ENCODE measurements at places on chromosomes 16 and 17.

DNA sequence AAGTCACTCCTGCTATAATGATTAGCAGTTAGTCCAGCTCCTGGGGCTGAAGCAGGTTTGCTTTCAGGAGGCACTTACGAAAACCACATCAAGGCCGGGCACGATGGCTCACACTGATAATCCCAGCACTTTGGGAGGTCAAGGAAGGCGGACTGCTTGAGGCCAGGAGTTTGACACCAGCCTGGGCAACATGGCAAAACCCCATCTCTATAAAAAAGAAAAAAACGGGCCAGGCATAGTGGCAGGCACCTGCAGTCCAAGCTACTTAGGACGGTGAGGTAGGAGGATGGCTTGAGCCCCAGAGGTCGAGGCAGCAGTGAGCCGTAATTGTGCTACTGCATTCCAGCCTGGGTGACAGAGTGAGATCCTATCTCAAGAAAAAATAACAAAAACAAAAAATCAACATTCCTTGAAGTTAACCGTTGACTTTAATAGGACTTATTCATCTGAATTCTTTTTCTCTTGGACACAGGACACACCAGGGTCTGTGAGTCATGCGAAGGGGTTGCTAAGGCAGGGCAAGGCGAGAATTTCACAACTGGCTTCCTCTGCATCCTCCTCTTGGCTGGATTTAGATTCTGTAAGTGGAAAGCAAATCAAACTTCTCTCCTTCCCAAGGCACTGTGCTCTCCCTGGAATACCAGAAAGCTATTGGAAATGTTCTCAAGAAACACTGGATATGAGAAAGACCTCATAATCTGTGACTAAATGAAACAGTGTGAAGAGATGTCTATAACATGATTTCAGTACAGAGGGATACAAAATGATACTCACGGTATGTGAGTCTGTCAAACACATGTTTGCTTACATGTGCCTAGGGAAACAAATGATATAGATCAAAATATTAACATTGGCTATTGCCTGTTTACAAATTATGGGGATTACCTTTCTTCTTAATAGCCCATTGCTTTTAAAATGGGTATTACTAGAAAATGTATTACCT is 99.5 kb downstream of the SYCE1L start:
- DNase-seq, result no peak

DNA sequence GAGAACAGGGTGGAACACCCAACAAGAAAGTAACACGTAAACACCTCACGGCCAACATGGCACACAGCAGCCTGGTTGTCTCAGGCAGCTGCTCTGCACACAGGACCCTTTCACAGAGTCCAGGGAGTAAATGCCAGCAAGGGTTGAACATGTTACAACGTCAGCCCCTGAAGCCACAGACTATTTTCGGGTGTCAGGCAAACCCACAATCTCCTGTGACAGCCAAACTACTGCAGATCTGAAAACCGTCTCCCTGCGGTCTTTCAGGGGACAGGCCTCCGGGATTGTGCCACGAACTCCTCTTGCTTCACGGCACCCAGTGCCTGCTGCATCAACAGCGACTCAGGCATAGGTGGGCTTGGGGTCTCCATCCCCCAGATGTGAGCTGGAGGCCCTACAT is 127.7 kb downstream of the XYLT1 start:
- peak; percentile 56 for DNase-seq

- DNase-seq, result no peak
Observed at GRCh38 chr16:15466886-15467781, 32.7 kb downstream of the BMERB1 start.

DNA sequence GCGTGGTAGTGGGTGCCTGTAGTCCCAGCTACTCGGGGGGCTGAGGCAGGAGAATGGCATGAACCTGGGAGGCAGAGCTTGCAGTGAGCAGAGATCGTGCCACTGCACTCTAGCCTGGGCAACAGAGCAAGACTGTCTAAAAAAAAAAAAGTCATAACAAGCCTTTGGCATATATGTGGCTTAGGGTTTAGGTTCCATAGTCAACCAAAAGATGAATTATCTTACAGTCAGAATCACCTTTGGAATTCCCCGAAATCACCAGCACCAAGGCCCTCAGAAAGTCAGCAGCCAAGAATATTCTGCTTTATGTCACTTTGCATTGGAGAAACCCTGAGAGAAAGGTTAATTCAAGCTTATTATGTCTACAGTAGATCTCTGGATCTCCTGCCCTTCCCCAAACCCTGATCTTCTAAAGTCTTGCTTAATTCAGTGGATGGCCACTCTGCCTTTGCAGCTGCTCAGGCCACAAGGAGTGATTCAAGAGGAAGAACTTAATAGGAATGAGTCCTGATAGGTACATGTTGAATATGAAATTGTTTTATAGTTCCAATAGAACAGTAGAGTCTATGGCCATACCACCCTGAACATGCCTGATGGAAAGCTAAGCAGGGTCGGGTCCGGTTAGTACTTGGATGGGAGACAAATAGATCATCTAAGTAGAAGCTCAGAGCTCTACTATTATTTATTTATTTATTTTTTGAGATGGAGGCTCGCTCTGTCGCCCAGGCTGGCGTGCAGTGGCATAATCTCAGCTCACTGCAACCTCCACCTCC is 196.0 kb upstream of the CACNG5 start:
- DNase-seq, result no peak

GRCh38 chr16:9763505-9763904 is 418.7 kb downstream of the GRIN2A start:
- no peak for DNase-seq

DNA sequence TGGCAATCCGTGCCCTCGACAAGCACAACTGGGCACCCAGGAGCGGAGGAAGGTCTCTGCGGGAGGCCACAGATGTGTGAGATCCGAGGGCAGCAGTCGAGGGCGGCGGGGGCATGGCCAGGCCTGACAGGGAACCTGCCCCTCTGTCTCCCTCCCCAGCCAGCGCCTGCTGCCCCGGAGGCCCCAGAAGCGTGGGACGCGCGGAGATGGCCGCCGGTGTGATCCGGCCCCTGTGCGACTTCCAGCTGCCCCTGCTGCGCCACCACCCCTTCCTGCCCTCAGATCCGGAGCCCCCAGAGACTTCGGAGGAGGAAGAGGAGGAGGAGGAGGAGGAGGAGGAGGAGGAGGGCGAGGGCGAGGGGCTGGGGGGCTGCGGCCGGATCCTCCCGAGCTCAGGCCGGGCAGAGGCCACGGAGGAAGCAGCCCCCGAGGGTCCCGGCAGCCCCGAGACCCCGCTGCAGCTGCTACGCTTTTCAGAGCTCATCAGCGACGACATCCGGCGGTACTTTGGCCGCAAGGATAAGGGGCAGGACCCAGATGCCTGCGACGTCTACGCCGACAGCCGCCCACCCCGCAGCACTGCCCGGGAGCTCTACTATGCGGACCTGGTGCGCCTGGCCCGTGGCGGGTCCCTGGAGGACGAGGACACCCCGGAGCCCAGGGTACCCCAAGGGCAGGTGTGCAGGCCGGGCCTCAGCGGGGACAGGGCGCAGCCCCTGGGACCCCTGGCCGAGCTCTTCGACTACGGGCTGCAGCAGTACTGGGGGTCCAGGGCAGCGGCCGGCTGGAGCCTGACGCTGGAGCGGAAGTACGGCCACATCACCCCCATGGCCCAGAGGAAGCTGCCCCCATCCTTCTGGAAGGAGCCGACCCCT is 1.7 kb downstream of the PERCC1 start:
- no peak for DNase-seq

DNA sequence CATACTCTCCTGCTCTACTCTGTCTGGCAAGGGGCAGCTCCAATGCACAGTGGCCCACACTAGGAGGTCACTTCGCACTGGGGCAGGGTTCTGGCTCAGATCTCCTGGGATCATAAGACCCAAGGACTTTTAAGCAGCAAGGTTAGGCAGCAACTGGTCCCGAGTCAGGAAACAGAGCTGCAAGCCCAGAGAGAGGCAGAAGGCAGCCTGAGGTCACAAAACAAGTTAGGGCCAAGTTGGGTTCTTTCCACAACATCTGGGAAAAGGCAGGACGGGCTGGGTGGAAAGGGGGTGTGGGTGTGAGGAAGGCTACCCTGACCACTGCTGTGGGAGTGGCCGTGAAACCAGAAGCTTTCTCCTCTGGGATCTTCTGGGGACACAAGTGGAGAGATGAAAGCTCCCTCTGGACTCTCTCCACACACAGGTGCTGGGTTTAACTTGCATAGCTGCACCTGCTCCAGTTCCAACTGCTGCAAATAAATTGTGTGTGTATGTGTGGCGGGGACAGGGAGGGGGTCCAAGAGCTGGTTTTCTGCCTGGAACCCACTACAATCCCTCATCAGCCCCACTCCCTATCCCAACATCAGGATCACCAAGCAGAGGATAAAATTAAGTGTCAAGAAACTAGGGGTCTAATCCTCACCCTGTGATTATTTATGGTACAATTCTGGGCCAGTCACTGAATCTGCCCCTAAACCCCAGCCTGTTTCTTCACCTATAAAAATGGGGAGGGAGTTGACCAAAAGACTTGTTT is 8.0 kb upstream of the TSPOAP1 start:
- DNase-seq, result peak; percentile 67

- no peak for DNase-seq
Observed at GRCh38 chr16:11901091-11901490, 14.7 kb downstream of the GSPT1 start.

DNA sequence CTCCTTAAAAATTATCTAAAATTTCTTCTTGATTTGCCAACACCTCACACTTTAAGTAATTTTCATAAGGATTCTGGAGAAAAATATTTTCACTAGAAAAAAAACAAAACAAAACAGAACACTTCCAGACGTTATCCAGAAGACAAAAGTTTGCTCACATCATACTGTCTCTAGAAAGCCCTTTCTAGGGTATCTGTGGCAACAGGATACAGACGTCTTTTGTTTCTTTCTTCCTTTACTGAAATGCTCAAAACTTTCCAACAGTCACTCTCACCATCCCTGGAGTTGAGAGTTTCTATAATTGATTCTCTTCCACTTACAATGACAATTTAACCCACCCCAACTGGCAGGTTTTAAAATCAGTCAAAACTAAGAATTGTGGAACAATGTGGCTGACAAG is 2.6 kb downstream of the ZC3H7A start:
- no peak for DNase-seq

DNA sequence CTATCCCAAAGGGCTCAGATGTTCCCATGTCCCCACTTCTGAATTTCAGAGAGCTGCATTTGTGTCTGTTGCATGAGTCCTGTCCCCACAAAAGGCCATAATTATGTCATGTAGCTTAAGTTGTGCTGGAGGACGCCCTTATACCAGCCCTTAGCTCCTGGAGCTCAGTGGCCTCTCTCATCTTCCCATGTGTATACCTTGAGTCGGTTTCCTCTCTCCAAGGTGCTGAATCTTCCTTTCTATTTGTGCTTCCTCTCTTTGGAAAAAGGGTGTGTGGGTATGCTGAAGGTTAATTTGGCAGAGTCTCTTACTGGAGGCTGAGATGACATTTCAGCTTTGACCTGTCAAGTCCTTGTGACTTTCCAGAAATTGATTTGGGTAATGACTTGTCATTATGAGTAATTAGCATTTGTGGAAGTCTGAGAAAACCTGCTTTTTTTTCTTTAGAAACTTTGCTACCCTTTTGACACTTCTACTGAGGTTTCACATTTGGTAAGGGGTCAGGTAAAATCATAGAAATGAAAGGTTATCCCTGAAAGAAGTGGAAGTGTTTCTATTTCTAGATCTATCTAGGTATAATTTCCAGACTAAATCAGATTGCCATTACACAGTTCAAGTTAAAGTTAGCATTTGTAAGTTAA is 185.4 kb downstream of the ABCC12 start:
- no peak for DNase-seq

- DNase-seq, result no peak
Observed at GRCh38 chr16:22109258-22109898, 17.0 kb downstream of the VWA3A start.

DNA sequence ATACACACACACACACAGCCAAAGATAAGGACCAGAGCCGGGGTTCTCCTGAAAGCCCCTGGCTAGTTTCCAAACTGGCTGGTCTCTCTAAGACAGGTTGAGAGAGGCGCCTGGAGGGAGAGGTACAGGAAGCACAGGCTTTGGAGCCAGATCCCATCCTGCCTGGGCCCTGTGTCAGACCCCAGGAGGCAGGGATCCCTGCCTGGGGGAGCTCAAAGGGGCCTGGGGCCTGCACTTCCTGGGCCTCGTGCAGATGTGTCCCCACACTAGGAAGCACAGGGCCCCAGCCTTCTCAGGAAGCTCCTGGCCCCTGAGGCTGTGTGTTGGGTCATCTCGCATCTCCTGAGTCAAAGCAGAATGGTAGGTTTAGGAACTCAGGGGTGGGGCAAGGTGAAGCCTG is 16.0 kb downstream of the SLC5A10 start:
- DNase-seq, result no peak

GRCh38 chr17:52147431-52147830 is 11.1 kb downstream of the CA10 start:
- DNase-seq, result no peak

- no peak for DNase-seq
Observed at GRCh38 chr17:16934836-16935235, 37.1 kb downstream of the TNFRSF13B start.

DNA sequence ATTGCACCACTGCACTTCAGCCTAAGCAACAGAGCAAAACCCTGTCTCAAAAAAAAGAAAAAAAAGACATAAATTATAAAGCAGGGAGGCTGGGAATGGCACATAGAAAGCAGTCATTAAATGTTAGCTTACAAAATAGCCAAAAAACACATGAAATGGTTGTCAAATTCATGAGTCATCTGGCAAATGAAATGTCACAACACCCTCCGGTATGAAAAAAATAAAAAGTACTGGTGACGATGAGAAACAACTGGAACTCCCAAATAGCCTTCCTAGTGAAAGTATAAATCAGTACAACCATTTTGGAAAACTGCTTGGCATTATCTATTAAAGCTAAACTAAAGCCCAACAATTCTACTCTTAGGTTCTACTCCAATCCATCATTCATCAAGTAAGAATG is 3.5 kb upstream of the KATNB1 start:
- no peak for DNase-seq

DNA sequence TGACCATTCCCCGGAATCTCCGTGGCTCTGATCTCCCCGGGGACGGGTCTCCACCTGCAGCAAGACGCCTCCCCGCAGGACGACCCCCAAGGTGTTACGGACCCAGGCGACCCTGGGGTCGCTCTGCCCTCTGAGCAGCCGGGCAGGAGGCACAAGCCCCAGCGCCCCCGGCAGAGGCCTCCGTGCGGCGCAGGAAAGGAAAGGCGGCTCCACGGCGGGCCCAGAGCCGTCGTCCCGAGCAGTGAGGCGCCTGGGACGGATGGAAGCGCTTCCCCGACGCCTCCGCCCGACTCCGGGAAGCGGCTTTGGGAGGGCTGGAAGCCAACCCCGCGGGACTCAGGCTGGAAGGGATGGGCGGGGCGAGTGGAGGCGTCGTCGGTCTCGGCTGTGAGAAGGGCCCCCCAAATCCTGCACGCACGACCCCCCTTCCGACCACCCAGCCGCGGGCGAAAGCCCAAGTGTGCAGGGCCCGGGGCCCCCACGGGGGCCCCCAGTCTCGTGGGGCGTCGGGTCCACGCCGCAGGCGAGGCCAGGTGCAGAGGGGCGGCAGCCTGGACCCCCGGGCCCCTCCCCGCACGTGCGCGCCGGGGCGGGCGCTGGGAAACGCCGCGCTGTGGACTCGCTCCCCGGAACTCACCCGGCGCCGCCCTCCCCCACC is 32.7 kb upstream of the RPH3AL start:
- peak; percentile 39 for DNase-seq

DNA sequence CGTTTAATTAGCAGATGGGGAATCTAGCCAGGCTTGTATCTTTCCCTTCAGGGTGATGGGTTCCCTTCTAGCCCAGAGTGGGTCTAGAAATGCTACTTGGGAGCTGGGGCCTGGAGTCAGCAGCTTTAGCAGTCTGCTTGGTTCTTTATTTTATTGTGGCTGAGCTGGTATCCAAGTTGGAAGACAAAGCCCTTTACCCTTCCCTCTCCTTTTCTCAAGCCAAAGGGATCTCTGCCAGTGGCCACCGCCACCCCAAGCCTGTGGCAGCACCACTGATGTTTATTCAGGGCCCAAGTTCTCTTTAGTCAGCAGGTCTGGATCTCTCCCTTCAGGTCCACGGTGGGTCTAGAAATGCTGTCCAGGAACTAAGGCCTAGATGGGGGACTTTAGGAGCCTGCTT is 215.2 kb downstream of the SPECC1 start:
- DNase-seq, result no peak
